ENCODE measurements at places on chromosomes 6 and 20.

DNA sequence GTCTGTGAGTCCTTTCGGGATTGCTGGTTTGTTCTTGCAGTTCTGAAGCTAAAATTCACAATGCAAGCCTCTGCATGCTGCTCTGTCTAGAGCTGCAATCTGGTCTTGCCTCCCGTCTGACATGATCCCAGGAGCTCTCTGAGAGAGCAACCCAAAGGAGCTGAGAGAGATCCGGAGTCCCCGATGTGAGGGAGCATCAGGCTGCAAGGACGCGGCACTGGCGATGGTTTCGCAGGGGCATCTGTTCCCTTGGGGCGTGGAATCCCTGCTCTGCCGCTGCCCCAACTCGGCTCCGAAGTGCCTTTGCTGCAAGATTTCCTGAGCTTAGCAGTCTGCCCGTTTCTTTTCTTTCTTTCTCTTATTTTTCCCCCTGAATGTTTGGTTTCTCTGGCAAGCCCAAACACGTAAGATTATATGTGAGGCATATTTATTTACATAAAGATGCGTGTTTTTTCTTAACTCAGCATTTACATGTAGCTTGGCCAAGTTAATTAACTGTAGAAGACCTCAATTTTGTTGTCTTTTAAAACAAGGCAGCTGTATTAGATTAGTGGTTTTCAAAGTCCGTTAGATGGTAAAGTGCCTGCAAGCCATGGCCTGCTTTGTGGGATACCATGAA is 873.0 kb downstream of the KIF16B start:
- no peak for DNase-seq

- DNase-seq, result no peak
These were observed 175.6 kb upstream of the PDE7B start for GRCh38 chr6:135675862-135676261.

- no peak for DNase-seq
These were observed 1.3 kb downstream of the SOBP start for GRCh38 chr6:107491138-107491609.

GRCh38 chr6:39076623-39077535 is 28.3 kb downstream of the GLP1R start:
- DNase-seq, result no peak

- no peak for DNase-seq
These were observed 81.9 kb downstream of the PLCB1 start for GRCh38 chr20:8213831-8214587.

DNA sequence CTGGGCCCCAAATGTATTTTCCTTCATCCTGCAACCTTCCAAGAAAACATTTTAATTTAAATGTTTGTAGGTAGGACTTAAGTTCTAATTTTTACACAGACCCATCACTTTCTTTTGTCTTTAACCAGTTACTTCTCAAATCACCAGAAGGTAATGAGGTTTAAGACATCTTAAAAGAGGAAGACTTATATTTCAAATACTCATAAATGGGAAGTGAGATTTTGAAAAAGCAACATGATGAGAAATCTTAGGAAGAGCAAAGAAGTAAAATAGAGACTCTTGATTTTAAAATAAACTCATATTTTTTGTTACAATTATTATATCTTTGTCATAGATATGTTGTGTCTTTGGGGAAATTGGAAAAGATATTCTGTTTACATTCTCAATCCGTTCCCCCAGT is 82.3 kb downstream of the SYNE1 start:
- no peak for DNase-seq

GRCh38 chr6:36578030-36578429 is 16.1 kb upstream of the SRSF3 start:
- DNase-seq, result no peak

DNA sequence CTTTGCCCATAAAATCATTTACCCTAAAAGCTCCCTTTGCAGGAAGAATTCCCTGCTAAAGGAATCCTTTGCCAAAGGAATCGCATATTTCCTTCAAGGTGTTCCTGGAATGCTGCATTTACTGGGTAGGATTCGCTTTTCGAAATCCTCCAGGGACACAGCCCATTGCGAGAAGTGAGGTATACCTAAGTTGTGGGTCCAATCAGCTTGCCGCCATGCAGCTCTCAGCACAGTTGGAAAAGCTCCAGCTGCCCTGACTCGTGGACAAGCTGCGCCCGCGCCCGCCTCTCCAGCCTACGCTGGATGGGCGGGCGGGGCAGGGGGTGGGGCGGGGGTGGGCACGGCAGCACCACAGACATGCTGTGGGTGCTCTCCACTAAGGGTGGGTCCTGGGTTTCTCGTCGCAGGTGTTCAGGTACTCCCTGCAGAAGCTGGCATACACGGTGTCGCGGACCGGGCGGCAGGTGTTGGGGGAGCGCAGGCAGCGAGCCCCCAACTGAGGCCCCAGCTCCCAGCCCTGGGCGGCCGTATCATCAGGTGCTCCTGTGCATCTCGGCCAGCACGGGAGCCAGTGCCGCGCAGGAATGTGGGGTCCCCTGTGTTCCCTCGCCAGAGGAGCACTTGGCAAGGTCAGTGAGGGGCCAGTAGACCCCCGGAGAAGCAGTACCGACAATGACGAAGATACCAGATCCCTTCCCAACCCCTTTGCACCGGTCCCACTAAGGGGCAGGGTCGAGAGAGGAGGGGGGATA is 1.4 kb downstream of the NNAT start:
- DNase-seq, result no peak

DNA sequence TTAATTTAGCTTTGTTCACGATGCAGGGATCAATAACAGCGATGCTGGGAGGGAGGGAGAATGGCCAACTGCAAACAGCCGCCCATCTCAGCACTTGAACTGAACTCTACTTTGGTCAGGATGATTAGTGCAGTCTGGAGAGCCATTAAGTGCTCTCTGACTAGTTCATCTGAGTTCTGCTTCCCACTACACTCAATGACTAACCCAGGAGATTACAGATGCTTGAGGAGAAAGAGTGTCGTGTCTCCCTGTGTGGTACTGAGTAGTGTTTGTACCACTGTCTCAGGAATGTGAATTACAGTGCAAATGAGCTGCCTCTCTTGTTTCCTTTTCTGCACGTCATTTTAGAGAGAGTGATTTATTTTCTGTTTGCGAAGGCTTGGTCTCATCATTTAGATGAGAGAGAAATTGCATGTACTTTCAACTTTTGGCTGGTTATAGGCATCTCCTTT is 23.5 kb downstream of the CARMIL1 start:
- DNase-seq, result no peak

DNA sequence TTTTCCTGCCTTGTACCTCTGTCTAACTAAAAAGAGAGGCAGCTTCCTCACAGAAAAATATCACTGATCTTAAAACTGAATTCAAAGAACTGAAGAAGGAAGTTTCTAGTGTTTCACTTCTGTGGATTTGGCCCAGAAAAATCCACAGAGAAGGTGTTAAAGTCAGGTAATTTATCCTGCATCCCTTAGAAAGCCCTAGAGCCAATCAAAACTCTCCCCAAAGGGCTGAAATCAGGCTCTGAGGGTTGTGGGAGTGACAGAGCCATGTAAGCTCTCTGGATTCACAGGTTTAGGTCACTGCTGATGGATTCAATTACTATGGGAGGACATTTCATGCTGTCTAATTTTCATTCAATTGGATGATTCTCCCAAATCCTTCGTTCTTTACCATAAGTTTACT is 152.3 kb downstream of the OR2B2 start:
- no peak for DNase-seq

DNA sequence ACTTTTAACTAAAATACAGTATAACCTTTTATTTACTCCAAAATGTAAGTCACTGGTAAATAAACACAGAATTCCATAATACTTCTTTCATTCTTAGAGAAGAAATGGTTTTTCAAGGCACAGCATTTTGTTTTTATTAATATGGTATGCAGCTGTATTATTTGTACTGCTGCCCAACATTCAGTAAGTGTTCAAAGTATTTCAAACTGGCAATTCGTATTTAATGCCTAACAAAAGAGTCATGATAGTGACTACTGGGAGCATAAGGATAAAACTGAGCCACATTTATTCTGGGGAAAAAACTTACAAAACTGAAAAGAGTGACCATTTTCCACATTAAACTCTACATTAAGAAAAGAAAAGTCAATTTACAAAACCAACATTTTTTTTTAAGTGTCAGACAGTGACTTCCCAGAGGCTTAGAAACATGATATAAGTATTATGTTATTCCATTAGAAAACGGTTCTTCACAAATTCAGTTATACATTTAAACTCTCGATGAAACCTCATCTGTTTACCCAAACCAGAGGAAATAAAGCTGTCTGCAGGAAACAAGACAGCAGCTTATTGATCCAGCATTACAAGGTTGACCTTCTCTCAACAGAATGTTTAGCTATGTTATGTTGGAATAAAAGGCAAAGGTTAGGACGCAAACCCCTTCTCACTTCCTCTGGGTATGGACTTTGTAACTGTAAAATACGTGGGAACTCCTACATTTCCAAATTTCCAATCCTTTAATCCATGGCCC is 24.3 kb downstream of the EPB41L2 start:
- no peak for DNase-seq

DNA sequence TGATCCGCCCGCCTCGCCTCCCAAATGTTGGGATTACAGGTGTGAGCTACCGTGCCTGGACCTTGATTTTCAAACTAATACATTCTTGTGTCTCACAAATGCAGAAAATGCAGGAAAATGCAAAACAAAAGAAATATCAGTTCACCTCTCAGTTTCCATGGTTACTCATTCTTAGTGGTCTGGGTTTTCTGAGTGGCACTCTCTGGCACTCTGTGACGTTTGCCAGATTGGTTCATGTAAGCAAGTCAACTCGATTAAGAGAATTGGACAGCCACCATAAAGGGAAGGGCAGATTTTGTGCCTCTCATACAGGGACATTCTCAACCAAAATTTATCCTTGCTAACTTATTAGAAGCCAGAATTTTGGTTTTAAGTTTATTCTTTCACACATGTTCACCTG is 8.6 kb downstream of the CMTR1 start:
- no peak for DNase-seq

DNA sequence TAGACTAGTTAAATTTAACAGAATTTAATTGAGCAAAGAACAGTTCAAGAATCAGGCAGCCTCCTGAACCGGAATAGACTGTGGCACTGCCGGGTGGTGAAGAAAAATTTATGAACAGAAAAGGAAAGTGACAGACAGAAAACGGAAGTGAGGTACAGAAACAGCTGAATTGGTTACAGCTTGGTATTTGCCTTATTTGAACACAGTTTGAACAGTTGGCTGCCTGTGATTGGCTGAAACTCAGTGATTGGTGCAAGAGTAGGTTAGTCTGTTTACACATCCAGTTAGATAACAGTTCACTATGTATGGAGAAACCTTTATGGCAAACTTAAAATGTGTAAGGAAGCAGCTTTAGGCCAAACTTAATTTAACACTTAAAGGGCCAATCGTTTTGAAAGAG is 116.0 kb upstream of the CITED2 start:
- no peak for DNase-seq

- no peak for DNase-seq
These were observed 46.9 kb upstream of the ARMC2 start for GRCh38 chr6:108801366-108801765.

- DNase-seq, result no peak
These were observed 169.4 kb upstream of the JAG1 start for GRCh38 chr20:10843146-10843711.

GRCh38 chr20:40942775-40943174 is 85.8 kb upstream of the TOP1 start:
- DNase-seq, result no peak

DNA sequence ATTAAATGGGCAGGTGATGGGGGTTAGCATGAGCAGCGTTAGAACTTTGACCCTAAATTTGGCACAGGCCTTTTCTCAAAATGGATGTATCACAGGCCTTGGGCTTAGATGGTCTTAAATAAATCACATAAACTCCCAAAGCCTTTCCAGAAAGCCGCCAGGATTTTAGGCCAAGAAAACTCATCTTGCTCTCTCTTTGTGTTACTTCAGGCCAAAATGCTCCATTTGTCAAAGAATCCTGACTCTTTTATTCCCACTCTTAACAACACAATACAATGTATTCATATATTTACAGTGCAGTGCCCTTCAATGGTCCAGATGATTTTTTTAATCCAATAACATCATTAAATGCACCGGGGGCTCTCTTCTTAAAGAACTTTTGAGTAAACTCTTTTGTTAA is 5.9 kb upstream of the TCP11 start:
- no peak for DNase-seq

DNA sequence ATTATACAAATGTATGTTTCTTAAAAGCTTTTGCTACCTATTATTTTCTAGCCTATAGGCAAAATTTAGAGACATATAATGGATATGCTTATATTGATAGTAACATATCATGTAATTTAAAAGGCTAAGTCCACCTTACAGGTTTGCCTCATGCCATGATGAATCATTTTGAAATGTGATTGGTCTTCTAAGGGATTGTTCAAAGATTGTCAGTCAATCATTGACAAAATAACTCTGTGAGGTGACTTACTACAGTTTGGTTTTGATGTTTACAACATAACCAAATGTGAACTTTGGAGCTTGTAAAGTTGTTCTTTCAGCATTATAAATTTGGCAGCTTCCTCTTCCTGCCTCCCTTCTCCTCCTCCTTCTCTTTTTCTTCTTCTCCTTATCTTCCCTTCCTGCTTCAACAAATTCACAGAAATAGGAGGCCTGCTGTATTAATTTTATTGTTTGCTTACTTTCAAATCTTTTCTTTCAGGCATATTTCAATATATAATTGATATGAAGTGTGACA is 39.7 kb upstream of the ZFP64 start:
- no peak for DNase-seq

DNA sequence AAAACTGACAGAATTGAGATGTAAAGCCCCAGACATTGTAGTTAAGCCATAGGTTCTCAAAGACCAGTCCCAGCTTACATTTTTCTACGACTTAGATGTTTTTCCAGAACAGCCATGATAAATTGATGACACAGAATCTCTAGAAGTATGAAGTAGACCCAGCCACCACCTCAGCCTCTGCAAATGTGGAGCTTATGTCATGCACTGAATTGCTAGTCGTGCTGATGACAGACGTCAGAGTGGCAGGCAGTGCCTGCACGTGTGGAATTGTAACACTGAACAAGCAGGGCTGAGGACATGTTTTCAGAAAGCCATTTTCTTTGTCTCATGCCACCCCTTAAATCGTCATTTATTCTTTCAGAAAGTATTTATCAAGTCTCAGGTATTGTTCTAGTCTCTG is 72.4 kb upstream of the TMEM181 start:
- DNase-seq, result no peak

DNA sequence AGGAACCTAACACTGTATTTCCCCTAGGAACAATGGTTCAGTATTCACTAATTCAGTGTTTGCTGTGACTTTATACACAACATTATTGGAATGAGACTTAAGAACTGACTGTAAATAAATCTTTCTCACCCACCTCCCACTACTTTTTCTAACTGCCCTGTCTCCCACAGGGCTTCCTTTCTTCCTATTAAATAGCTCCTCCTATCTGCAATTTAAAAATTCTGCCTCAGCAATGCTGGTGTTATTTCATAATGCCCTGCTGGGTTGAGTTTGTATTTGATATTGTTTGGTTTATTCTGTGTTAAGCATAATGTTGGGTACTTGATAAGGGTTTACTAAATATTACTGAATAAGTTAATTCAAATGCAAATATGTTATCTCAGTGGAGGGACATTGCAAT is 573.1 kb upstream of the RNF217 start:
- DNase-seq, result no peak
